HS-27A (cell line): ENCODE measurements at places on chromosomes 1 and 21.
A peak's percentile ranks its signal among the peaks of the same experiment; 100 is the strongest.

- DNase-seq = no peak
These were observed 1260.7 kb downstream of the PLA2G4A start for GRCh38 chr1:188089461-188089860.

DNA sequence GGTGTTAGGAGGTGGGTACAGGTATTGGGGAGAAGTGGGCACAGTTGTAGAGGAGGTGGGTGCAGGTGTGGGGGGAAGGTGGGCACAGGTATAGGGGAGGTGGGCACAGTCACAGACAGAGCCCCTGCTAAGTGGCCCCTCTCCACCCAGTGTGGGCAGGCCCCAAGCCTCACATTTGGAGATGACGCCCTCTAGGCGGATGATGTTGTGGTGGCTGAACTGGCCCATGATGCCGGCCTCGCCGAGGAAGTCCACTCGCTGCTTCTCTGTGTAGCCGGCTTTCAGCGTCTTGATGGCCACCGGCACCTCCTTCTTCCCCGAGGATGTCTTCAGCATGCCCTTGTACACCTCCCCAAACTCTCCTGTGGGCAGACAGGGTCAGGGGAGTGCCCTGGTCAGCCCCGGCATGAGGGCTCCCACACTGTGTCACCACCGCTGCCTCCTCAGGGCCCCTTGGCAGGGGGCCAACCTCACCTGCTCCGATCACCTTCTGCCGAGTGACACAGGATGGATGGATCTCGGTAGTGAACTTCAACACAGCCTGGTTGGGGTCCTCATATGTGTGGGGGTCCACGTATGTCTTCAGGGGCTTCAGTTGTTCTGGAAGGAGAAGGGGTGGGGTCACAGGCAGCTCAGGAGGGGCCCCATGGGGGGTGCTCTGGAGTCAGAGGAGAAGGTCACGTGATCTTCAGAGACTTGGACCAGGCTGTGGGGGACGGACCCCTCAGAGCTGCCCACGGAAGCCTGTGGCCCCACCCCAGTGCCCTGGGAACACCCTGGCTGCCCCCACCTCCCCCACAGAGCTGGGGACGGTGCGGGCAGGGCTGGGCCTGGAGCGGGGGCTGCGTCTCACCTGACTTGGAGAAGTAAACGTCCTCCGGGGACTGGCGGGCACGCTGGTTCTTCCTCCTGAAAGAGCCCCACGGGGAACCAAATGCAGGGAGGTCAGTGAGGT is 22.6 kb downstream of the EPHA2 start:
- DNase-seq = no peak

GRCh38 chr1:41835485-41835884 is 83.2 kb downstream of the HIVEP3 start:
- DNase-seq = no peak

DNA sequence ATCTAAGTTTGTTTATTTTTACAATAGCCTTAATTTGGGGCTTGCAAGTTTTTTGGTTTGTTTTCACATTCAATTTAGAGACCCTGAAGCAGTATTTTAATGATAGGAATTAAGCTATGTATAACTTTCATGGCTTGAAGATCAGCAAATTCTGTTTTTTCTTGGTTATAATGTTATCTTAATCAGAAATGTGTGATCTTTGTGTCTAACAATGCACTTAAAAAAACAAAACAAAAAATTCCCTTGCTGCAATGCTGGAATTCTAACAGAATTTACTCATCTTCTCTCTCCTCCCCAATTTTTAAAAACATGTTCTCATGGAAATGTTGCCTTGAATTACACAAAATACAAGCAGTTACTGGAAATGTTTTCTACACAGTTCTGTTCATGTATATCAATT is 113.1 kb downstream of the OLFML2B start:
- no peak for DNase-seq

- DNase-seq = no peak
These were observed 1.4 kb downstream of the KRTAP10-7 start for GRCh38 chr21:44601596-44602462.

GRCh38 chr21:41953831-41954653 is at the start of gene C2CD2:
Gene C2CD2 (minus strand): TSS chr21:41954018. CDS start chr21:41953648, 370 bp downstream.
- DNase-seq = no peak

DNA sequence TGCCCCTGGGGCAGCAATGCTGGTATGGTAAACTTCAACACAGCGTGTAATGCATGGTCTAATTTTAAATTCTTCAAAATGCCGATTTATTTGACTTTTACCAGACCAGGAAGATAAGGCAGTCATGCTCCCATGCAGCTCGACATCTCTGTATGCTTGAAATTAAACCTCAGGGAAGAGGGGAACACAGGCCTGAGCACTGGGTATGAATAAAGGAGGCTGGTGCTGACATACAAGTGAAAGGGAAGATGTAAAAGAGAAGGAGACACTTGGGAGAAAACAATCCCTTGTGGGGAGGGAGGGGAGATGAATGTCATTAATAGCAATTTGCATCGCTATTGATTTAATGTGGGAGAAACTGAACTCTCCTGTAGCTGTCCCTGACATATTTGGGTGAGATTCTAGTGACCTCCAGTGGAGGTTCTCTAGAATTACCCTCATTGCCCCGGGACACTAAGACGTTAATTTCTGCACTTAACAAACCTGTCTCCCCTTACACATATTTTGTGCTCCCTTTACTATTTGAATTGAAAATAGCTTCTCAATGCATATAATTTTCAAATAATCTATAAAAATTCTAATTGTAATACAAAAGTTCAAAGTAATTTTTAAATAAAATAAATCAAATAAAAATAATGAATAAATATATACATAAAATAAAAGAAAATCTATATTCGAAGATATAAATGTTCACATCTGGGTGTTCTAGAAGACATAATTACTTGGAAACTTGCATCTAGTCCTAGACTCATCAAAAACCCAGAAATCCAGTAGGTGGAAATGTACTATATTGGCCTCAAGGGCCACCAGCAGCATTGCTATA is 283.1 kb downstream of the LMX1A start:
- DNase-seq = no peak

DNA sequence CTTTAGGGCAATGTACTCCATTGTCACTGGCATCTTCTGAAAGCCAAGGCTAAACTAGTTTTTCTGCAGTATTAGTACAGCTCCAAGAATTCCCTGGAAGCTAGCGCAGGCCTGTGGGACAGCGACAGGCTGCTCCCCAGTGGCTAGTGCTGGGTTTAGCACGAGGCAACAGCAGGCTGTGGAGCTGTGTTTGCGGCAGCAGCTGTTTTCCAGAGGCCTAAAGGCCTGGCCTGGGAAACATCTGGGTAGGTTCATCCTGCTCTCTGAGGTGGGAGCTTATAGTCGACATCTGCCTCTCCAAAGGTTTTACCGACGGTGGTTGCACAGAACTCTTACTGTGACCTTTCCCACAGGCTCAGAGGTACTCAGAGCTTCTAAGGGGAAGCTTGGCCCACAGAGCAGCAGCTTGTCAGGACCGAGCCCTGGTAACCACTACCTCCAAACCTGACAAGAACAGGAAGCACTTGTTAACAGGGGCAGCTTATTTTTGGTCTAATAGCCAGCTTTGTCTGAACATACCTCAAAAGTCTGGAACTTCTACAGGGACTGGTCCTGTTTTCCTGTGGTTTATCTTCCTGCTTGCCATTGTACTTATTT is 17.2 kb downstream of the CC2D1B start:
- DNase-seq = no peak

DNA sequence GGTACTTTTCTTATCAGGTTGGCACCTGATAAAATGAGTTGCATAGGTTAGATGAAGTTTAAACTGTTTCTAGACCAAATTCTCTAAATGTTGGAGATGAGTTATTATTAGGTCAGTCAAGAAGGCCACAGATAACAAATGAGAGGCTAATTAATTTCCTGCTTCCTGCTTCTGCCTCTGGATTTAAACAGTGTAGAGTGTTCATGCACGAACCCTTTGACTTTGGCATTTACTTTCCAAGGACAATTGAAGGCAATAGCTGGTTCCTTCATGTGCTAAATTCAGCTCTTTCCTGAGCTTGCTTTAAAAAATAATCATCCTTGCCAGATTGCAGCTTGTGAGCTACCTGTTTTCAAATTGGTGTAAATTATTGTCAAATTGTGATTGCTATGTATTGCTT is 80.6 kb downstream of the RASAL2 start:
- no peak for DNase-seq

- no peak for DNase-seq
These were observed 24.2 kb downstream of the PTPRU start for GRCh38 chr1:29260531-29260930.

- DNase-seq = no peak
These were observed 76.7 kb upstream of the GPR88 start for GRCh38 chr1:100461222-100461621.

DNA sequence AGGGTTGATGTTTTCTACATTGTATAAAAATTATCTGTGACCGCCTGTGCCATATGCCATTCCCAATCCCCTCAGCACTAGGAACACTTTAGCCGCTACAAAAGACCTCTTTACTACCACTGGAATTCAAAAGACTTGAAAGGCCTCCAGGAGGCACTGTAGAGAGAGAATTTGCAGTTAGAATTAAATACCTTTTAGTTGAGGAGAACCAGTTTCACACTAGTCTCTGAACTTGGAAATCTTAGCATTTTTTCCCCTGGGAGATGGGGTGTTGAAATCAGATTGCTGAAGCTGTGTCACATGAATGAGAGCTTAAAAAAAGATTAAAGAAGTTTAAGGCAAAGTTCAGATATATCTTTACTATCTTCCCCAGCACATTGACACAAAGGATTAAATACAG is 291.0 kb downstream of the ADGRL2 start:
- DNase-seq = no peak

DNA sequence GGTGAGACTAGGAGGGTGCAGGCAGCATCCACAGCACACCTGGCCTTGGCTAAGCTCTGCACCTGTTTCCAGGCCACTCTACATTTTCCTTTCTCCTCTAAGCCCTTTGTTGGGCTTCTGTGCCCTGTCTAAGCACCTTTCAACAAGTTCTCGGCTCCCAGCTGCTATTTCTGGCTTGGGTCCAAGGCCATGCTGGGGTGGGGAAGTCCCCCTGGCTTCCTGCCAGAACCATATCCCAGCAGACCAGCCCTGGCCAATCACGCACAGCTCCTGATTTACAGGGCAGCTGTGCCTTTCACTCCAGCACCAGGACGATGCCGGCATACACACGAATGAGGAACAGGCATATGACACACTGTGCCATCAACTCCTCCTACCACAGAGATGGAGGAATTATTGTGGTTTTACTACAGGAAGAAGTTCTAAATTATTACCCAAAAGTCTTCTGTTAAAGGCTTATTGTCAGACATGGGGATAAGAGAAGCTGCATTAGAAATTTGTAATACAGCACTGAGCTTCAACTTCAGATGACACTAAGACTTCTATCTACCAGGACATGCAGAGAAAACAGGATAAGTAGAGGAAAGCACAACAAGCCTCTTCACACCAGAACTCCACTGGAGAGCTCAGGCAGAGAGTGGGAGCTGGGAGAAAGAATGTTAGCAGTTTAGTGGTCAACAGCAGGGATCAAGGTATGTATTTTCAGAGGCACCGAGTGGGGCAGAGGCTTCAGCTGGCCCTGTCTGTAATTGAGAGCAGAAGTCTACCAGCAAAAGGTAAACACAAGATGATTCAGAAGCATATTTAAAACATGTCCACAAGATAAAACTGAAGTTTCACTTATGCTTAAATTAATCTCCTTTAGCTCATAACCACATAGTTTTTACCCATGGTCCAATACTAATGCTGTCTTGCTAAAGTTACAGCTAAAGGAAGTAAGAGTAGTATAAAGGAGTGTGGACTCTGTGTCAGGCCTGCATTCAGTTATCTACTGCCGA is 37.4 kb downstream of the TRIT1 start:
- DNase-seq = peak; percentile 60

- DNase-seq = no peak
These were observed 4.9 kb upstream of the LRRC3 start for GRCh38 chr21:44450402-44450801.

GRCh38 chr1:157307491-157307890 is 169.3 kb upstream of the ETV3 start:
- no peak for DNase-seq

DNA sequence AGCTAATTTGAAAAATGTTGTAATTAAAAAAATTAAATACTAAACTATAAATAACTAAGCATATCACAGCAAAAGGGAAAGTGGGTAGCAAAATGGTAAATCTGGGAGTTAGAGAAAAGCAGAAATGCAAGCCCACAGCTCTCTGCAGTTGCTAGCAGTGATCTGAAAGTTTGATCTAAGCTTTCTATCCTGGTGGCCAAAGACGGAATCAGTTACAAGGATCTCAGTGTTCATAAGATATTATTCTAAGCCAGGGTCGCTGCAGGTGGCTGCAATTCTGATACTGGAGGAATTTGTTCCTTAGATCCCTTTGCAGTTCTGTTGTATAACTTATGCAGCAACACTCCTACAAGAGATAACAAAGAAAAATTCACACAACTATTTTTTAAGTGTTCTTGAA is 363.7 kb downstream of the SETD4 start:
- DNase-seq = no peak

DNA sequence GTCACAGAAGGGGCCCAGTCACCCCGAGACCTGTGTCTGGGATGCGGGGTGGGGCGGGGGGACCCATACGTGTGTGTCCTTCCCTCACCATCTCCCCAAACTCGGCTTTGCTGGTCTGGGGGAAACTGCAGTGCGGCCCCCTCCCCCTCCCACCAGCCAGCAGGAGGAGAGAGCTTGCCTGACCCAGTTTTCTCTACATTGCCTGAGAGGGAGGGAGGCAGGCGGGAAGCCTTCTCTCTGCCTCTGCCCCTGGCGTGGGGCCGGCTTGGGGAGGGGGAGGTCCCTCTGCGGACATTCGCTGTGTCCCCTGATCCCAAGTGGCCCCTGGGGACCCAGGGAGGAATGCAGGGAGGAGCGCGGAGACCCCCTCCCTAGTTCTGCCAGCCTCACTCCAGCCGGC is 3.9 kb downstream of the EPHA8 start:
- DNase-seq = no peak

DNA sequence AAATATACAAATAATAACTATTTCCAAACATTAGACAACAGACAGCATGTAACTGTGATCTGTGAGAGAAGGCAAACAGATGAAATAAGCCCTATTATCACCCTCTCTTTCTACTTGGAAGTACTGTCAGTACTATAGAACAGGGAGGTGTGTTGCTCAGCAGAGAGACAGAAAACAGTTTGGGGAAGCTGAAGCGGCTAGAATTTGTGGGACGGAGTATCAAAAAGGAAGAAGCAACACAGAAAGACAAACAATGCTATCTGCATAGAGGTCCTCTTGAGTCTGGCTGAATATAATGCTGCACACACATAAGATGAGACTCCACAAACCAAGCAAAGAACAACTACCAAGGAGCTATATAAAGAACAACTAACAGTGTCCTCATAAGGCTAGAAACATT is 59.4 kb downstream of the ZZZ3 start:
- DNase-seq = no peak

DNA sequence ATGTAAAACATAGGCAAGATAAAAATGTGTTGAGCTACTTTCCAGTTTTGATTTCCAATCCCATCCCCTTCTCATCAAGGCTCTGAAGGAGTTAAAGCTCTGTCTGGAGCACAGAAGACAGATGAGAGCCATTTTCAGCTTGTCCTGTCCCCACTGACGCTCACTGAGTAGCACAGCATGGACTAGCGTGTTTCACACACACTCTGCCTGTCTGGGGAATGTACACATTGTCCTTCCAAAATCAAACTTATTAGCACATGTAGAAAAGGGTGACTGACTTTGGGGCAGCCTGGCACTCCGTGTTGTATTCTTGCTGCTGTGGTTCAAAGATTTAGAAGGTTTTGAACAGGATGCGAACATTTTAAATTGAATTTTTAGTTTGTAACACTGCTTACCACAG is 139.2 kb downstream of the NEK7 start:
- DNase-seq = no peak

- no peak for DNase-seq
These were observed 284.4 kb upstream of the GJB5 start for GRCh38 chr1:34470401-34470800.
